Activated CD4-positive, alpha-beta T cell treated with anti-CD3 and anti-CD28 coated beads, Interleukin-2, amount 50 U/mL, for 48 hours (primary cell): ENCODE measurements at places on chromosomes 5 and 9.

DNA sequence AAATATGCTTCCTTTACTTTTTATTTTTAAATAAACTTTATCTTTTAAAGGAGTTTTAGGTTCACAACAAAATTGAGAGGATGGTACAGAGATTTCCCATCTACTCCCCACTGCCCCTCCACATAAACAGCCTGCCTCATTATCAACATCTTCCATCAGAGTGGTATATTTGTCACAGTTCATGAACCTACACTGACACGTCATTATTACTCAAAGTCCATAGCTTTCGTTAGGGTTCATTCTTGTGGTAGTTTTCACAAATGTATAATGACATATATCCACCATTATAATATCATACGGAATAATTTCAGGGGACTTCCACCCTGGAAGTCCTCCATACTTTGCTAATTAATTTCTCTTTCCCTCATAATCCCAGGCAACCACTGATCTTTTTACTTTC lies 204.9 kb downstream of the SMARCA2 start:
- DNase-seq = no peak

DNA sequence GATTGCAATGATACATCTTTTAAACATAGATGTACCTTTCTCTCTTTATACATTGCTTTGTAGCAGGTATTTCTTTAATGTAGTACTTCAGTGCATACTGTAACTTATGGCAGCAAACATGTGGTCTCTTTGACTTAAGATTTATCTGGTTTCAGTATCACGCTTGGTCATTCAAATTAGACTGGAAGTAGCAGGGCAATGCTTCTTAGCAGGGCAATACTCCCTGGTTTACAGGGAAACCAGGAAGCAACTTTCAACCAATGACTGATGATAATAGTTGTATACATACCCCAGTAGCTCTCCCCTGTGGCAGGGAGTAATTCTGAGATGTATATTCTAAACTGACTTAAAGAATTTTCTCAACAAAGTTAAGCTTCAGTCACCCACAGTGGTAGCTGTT lies 761.1 kb upstream of the CDH10 start:
- DNase-seq = no peak

GRCh38 chr5:39187831-39188731 lies 31.3 kb downstream of the FYB1 start:
- DNase-seq = no peak

DNA sequence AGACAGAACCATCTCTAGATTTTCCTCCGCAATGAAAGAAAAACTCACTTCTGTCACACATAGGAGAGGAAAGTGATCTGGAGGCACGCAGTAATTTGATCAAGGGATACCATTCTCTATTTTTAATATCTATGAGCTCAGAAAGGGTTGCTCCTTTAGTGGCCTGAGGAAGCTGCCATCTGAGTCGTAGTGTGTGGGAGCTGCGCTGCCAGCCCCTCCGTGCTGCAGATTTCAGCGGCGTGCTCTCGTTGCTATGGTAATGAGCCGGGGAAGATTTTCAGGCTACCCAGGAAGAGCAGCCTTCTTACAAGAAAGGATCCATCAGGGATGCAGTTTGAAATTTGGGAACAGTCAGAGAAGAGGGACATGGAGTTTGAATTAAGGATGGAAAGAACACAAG lies 17.1 kb upstream of the GOLM1 start:
- DNase-seq = no peak

- DNase-seq = no peak
These were observed 373.3 kb downstream of the TLE4 start for GRCh38 chr9:79945016-79945415.

DNA sequence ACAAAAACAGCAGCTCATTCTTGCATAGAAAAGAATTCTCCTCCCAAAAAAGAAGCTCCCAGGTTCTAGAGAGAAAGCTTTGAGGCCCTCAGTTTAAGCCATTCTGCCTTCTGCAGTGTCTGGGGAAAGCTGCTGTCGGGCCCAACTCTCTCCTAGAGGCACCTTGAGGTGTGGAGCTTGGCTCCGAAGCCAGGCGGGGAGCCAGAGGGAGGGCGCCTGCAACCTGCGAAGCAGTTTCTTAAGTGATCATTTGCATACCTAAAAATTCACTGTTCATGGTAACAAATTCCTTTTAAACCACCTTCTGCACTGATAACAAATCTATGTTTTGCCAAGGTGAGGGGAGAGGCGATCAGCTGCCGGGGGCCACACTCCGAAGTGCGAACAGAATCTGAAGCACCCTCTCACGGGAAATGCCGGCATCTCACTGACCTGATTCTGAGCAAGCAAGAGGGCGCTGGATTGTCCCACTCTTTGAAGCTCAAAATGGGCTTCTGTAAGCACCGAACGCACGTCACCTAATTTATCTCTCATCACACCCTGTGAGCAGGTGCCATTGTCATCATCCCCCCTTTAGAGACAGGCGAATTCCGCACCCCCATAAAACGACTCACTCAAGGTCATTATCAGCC lies 86.1 kb downstream of the GTF3C4 start:
- DNase-seq = no peak

GRCh38 chr9:103533318-103533717 lies 538.2 kb downstream of the CYLC2 start:
- DNase-seq = no peak

DNA sequence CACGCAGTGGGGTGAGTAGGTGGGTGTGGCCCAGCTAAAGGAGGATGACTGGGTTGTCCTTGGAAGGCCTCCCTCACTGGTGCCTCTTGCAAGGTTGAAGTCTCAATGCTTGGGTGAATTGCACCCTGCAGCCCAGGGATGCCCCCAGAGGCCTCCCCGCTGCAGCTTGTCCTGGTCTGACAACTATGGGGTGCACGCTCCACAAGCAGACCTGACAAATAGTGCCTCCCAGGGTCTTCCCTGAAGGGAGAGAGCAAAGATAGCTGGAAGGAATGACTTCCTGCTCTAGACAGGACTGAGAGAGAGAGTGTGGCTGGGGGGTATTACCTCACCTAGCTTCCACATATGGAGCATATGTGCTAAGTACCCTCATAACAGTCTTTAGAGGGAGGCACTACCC lies 1.7 kb downstream of the PSD2 start:
- DNase-seq = no peak

DNA sequence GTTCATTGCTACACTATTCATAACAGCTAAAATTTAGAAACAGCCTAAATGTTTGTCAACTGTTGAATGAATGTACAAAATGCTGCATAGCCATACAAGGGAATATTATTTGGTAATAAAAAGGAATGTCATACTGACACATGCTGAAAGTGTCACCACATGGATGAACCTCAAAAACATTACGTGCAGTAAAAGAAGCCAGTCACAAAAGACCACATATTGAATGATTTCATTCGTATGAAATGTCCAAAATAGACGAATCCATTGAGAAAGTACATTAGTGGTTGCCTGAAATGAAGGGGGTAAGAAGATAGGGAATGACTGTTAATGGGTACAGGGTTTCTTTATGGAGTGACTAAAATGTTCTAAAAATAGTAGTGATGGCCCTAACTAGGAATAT lies 11.6 kb upstream of the ECM2 start:
- DNase-seq = no peak

DNA sequence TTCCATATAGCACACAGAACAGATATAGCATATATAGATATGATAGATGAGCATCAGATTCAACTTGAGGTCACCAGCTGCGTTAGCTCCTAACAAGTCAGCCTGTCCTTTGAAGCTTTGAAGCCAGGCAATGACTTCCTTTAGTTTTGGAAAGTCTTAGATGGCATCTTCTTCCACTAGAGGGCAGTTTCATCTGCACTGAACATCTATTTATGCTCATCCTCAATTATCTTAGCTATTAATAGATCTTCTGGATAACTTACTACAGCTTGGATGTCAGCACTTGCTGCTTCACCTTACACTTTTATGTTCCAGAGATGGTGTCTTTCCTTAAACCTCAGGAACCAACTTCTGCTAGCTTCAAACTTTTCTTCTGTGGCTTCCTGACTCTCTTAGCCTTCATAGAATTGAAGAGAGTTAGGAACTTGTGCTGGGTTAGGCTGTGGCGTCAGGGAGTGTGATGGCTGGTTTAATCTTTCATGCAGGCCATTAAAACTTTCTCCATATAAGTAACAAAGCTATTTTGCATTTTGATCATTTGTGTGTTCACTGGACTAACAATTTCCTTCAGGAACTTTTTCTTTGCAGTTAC lies 1401.4 kb downstream of the EFNA5 start:
- no peak for DNase-seq
